ENCODE measurements at places on chromosomes 13 and 19. TPM values are rescaled to one million over a fixed set of nuclear protein-coding genes. Genes with fewer than 3 reads are reported as not detected.

Gene SIGLEC14
- total RNA-seq = not detected

DNA sequence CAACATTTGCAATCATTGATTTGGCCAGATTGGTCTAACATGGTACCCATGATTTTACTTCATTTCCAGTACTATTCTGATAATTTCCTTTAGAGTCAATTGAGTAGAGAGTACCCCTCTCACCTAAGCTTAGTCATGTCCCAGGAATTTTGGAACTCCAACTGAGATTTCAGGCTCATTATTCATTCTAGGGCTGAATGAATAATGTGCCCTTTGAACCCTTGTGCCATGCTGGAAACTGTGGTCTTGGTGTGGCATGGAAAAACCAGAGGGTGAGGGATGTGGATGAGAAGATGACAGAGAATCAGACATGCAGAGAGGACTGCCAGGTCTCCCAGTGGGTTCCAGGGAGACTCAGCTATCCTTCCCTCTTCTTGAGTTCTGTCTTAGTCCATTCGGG is 30.2 kb downstream of the ITM2B start:
- no peaks in the 10 kb centered on the region for H3K27me3 ChIP-seq
- H3K36me3 ChIP-seq = peaks cover 59% of the 10 kb centered on the region
- peaks cover 18% of the 10 kb centered on the region for H3K4me1 ChIP-seq

Gene CCL25
- total RNA-seq = not detected

- H3K27ac ChIP-seq = no peak overlapping the region
- no peaks in the 10 kb centered on the region for H3K27me3 ChIP-seq
- H3K4me1 ChIP-seq = peaks cover 6% of the 10 kb centered on the region
- no peak for DNase-seq
Measured at GRCh38 chr19:10884274-10884673, 12.9 kb downstream of the CARM1 start.

DNA sequence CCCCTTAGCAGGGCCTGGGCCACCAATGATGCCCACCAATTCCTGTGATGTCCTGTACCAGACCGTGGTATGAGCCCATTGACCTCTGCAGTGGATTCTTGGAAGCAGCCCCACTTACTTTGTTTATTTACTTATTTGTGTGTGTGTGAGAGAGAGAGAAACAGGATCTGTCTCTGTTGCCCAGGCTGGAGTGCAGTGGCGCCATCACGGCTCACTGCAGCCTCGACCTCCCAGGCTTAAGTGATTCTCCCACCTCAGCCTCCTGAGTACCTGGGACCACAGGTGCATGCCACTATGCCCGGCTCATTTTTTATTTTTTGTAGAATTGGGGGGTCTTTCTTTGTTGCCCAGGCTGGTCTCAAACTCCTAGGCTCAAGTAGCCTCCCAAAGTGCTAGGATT is 13.0 kb downstream of the MYO9B start:
- peaks cover 22% of the 10 kb centered on the region for H3K4me1 ChIP-seq
- H3K4me3 ChIP-seq = no peak overlapping the region
- H3K27ac ChIP-seq = peak overlapping the region; percentile 5
- no peaks in the 10 kb centered on the region for H3K27me3 ChIP-seq

DNA sequence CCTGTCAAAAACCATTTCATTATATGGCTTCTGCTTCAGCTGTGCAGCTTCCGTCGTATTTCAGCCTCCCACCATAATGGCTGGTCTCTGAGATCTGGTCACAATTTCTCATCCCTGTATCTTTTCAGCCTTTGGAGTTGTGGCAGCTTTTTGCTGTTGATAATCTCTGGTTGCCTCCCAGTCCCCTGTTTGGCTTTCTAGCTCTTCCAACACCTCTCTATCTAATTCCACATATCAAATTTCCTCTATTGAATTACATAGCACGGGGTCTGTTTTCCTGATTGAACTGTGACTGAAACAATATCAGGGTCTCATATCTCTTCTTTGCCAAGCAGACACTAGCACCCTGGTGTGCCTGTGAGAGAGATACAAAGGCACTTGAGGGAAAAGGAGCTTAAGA is 222.1 kb upstream of the OBI1 start:
- H3K36me3 ChIP-seq = no peaks in the 10 kb centered on the region
- H3K4me3 ChIP-seq = no peak overlapping the region
- H3K27me3 ChIP-seq = no peaks in the 10 kb centered on the region
- no peak for DNase-seq
- H3K4me1 ChIP-seq = no peaks in the 10 kb centered on the region
- no peak overlapping the region for H3K27ac ChIP-seq

Gene CYP2A7
- total RNA-seq = not detected

DNA sequence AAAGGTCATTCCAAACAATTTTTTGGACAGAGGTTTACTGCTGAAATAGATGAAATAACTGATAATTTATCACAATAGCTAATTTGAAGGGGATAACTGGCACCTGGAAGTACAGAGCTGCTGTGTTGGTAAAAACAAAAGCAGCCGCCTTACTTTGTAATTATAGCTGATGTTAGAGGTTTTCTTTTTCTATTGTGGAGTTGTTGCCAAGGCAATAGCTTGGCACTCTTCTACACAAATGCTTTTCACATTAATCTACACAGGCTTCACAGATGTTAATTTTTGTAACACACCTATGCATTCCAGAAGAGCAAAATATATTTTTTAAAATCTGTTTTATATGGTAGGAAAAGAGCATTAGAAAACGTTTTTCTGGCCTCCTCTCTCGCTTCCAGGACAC is 56.9 kb downstream of the LACC1 start:
- no peak overlapping the region for H3K4me3 ChIP-seq
- DNase-seq = no peak
- H3K27me3 ChIP-seq = peaks cover 22% of the 10 kb centered on the region
- no peak overlapping the region for H3K27ac ChIP-seq
- H3K36me3 ChIP-seq = no peaks in the 10 kb centered on the region
